ENCODE measurements at places on chromosomes 2 and 18.

DNA sequence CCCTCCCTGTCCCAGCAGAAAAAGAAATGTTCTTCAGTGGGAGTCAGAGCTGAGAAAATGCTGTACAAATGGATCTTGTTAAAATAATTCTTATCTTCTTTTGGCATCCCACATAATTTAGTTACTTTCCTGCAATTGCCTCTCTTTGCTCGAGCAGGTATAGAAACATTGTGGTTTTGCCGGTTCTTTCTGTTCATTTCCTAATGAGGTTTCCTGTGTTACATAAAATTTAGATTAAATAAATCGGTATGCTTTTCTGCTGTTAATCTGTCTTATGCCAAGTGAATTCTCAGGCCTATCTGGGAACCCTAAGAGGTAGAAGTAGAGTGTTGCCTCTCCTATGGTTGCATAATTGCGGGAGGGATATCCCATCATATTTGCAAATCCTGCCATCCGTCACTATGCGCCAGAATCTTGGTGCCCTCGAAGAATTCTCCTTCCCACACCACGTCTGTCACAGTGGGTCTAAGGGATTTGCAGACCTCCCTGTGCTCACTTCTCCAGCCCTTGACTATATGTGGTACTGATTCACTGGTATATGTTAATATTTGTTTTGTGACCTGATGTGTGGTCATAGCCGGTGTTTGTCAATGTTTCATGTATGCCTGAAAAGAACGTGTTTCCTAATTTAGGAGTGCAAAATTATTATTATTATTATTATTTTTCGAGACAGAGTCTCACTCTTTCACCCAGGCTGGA, 12.2 kb upstream of the HDAC4 start:
- DNase-seq = no peak

DNA sequence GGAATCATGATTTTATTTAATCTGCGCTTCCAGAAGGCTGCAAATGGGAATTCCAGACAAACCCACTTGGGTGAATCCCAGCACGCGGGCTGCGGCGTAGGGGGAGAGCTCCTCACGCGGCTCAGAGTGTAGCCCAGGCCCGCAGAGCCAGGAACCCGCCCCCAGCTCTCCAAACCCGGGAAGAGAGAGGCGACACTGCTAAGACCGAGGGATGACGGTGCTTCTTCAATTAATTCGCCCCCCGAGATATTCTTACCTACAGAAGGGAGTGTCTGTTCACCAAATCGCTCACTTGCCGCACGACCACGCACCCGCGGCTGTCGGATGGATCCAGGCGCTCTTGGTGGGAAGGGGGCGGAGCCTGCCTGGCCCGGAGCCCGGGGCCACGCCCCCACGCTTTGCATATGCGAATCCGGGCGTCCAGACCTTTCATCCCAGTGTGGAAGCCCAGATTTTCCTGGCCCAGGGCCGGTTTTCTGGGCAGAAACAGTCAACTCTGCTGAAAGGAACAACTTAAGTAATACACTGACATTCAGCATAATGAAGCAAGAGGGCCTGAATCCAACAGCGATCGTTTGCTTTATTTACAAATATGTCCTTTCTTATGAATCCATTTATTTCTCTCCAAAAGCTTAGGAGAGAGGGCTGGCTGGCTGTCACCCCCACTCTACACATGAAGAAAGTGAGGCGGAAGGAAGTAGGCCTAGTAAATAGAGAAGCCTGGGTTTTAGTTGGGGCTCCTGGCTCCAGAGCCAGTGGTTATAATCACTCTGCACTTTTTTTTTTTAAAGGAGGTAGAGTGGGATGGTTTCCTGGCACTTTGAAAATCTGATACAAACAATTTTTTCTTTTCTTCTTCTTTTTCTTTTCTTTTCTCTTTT, at the start of gene SLC19A3:
TSS of gene SLC19A3 (minus strand) at position 342 of the 881 bp plus-strand sequence. CDS start 15,710 bp downstream, outside the sequence.
- DNase-seq = peak; percentile 26

- DNase-seq = no peak
Measured at GRCh38 chr2:216389570-216389969, 17.3 kb upstream of the MARCHF4 start.

GRCh38 chr2:99939135-99939534, 203.3 kb downstream of the AFF3 start:
- DNase-seq = no peak

DNA sequence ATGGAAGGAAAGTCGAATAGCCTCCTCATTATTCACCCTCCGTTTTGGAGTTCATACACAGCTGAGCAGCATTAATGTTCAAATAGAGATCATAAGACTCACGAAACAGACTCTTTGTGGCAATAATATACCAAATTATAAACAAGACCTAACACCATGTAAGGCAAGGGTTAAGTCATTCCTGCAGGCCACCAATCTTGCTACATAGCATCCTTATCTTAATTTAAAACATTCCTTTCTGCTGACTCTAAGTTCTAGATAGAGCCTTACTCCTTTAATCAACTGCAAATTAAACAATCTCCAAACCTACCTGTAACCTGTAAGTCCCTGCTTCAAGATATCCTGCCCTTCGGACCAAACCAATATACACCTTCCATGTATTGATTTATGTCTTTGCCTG, 178.0 kb downstream of the PDE11A start:
- no peak for DNase-seq

GRCh38 chr18:41482501-41482900, 472.5 kb upstream of the PIK3C3 start:
- no peak for DNase-seq

- DNase-seq = no peak
Measured at GRCh38 chr2:176891857-176892256, 320.7 kb upstream of the HNRNPA3 start.

DNA sequence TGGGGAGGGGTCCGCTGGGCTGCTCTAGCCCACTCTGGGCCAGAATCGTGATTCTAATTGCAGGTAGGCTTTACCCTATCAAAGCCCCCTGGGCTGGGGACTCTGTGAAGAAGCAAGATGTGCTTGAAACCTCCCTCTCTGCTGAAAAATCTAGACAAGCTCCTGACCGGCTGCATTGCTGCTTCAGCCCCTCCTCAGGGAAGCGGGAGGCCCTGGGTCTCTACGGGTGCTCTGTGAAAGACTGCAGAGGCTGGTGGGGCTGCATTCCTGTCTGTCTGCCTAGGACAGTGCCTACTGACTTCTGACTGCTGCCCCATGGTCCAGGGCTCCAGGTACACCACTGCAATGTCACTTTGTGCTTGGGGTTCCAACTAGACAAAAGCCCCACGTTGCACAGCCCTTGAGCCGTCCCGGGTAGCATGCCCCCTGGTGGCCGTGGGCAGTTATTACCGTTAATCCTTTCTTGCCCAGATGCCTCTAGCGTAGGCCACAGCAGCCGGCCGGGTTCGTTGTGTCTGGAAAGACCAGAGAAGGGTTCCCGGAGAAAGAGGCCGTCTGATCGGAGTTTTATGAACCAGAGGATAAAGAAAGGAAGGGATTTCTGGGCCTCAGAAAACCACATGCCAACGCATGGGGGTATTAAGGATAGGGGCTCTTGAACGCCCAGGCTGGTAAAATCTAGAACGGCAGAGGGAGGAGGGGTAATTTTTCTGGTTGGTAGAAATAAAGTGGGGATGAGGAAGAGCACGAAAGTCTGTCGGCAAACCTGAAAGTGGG, 15.9 kb upstream of the C1QL2 start:
- DNase-seq = no peak

DNA sequence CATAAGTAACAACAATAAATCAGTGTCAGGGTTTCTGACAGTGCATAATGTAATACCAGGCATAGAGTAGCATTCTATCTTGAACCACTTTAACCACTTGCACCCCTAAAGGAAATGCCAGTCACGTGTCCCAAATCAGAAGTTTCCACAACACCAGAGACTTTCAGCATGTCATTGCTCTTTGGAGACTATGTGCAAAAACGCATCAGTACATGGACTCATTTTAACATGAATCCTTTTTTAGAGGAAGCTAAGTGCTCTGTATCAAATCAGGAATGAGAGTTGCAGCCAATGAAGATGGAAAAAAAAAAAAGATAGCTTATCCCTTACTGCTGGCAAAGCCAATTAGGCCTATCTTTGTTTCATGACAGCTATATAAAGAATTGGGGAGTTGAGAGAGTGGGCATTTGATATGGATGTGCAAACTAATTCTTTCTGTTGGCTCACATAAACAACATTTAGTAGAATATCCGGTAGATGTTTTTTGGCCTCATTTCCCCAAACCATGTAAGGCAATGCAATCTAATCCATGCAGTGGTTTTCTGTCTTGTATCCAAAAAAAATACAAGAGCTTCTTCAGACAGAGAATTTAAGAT, 353.1 kb downstream of the IRS1 start:
- no peak for DNase-seq

DNA sequence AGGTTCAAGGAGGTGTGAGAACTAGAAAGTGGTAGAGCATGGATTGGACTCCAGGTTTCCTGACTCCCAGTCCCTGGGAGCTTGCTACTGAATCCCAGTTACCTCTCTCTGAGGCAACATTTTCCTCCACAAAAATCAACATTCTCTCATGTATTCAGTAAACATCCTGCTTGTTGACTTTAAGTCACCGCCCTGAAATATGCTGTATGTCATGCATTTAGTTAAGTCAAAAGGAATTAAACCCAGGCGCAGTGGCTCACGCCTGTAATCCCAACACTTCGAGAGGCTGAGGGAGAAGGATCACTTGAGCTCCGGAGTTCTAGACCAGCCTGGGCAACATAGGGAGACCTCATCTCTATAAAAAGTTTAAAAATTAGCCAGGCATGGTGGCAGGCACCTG, 3.8 kb downstream of the MATN3 start:
- DNase-seq = no peak

DNA sequence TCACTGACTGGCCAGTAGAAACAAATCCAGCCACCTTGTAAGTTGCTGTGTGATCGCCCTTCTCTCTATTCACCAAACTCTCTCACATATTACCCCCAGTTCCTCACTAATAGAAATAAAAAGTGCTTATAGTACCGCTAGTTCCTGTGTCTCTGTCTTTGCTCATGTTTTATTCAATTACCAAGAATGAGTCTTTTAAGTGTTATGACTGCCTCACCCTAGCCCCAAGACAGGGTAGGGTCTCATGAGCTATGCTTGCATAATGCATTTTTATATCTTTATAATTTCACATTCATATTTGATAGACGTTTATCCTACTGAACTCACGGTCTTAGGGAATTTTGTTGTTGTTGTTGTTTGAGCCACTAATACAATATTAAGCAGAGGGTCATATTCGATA, 109.6 kb upstream of the DOK6 start:
- no peak for DNase-seq

- DNase-seq = no peak
Measured at GRCh38 chr2:88114889-88115288, 13.0 kb downstream of the FABP1 start.

- DNase-seq = no peak
Measured at GRCh38 chr2:209441541-209441940, 17.7 kb downstream of the MAP2 start.

GRCh38 chr18:63319383-63320122, at the start of gene BCL2:
BCL2 (minus strand) TSS chr18:63319769.
- DNase-seq = no peak

GRCh38 chr18:46243095-46243494, 138.9 kb downstream of the HAUS1 start:
- no peak for DNase-seq

All from C1 segment of cervical spinal cord (tissue), 14 donors.